Subcutaneous preadipocyte (primary cell): ENCODE measurements at places on chromosomes 1 and 21. TPM values are rescaled to one million over a fixed set of nuclear protein-coding genes. Genes with fewer than 3 reads are reported as not detected.

MED8 gene
- total RNA-seq, result 47.8 and 54.0 TPM in 2 replicates

ETV3L gene
- total RNA-seq, result not detected in 2 replicates

CD1E gene
- total RNA-seq, result not detected in 2 replicates

CACNA1S gene
- total RNA-seq, result not detected in 2 replicates

PRKAA2 gene
- 0.73 and 2.0 TPM in 2 replicates for total RNA-seq

BMP8B gene
- under 0.01 TPM in 1 of 2 replicates, not detected in the other for total RNA-seq

AMY2A gene
- not detected in 2 replicates for total RNA-seq

IL24 gene
- total RNA-seq, result not detected in 2 replicates

GNAT2 gene
- total RNA-seq, result not detected in 2 replicates

LCE2A gene
- total RNA-seq, result not detected in 2 replicates

PRR9 gene
- not detected in 2 replicates for total RNA-seq

EPS8L3 gene
- total RNA-seq, result not detected in 2 replicates

FAM177B gene
- not detected in 2 replicates for total RNA-seq

OPN3 gene
- total RNA-seq, result 22.4 and 32.1 TPM in 2 replicates

CCDC181 gene
- total RNA-seq, result 0.37 and 0.39 TPM in 2 replicates

F13B gene
- not detected in 2 replicates for total RNA-seq
